ENCODE measurements at places on chromosomes 11 and 22. TPM values are rescaled to one million over a fixed set of nuclear protein-coding genes. Genes with fewer than 3 reads are reported as not detected.

GRCh38 chr11:62538470-62539237 is 8.0 kb downstream of the AHNAK start:
- H3K4me3 ChIP-seq, result no peak overlapping the region
- peak overlapping the region; percentile 67 for H3K27ac ChIP-seq

- peak overlapping the region; percentile 94 for H3K4me3 ChIP-seq
- peaks cover 69% of the 10 kb centered on the region for H3K4me1 ChIP-seq
- H3K36me3 ChIP-seq, result peaks cover 56% of the 10 kb centered on the region
These were observed 532 bp downstream of the BET1L start for GRCh38 chr11:206526-207207.

- no peak overlapping the region for H3K27ac ChIP-seq
- peak; percentile 52 for DNase-seq
- no peaks in the 10 kb centered on the region for H3K36me3 ChIP-seq
- H3K4me3 ChIP-seq, result no peak overlapping the region
These were observed 11.8 kb downstream of the TUB start for GRCh38 chr11:8092587-8093424.

GRCh38 chr11:130634961-130635473 is 186.6 kb downstream of the ADAMTS15 start:
- H3K27ac ChIP-seq, result no peak overlapping the region
- H3K27me3 ChIP-seq, result no peaks in the 10 kb centered on the region
- no peaks in the 10 kb centered on the region for H3K36me3 ChIP-seq
- H3K4me1 ChIP-seq, result no peaks in the 10 kb centered on the region
- no peak for DNase-seq

ZC3H12C gene
- total RNA-seq, result 0.18 TPM

GRCh38 chr11:57805780-57806179 is 44.2 kb downstream of the CTNND1 start:
- peaks cover 13% of the 10 kb centered on the region for H3K4me1 ChIP-seq
- H3K36me3 ChIP-seq, result peaks cover 20% of the 10 kb centered on the region
- no peak overlapping the region for H3K4me3 ChIP-seq

GRCh38 chr11:1883346-1884302 is 8.1 kb downstream of the PRR33 start:
- H3K4me3 ChIP-seq, result no peak overlapping the region
- no peaks in the 10 kb centered on the region for H3K27me3 ChIP-seq
- no peak for DNase-seq
- H3K27ac ChIP-seq, result no peak overlapping the region
- H3K4me1 ChIP-seq, result peaks cover 26% of the 10 kb centered on the region

DNA sequence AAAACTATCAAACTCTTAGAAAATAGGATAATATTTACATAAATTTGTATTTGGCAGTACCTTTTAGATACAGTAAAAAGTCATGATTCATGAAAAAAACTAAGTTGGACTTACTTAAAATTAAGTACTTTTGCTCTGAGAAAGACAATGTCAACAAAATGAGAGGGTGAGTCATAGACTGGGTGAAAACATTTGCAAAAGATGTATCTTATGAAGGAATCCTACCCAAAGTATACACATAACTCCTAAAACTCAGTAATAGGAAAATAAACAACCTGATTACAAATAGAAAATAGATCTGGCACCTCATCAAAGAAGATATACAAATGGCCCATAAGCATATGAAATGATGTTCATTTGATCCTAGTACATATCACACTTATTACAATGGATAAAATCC is 1154.6 kb downstream of the JRKL start:
- H3K4me3 ChIP-seq, result no peak overlapping the region
- no peak for DNase-seq
- no peak overlapping the region for H3K27ac ChIP-seq
- no peaks in the 10 kb centered on the region for H3K36me3 ChIP-seq
- no peaks in the 10 kb centered on the region for H3K27me3 ChIP-seq
- no peaks in the 10 kb centered on the region for H3K4me1 ChIP-seq

OR52I2 gene
- total RNA-seq, result not detected

DNA sequence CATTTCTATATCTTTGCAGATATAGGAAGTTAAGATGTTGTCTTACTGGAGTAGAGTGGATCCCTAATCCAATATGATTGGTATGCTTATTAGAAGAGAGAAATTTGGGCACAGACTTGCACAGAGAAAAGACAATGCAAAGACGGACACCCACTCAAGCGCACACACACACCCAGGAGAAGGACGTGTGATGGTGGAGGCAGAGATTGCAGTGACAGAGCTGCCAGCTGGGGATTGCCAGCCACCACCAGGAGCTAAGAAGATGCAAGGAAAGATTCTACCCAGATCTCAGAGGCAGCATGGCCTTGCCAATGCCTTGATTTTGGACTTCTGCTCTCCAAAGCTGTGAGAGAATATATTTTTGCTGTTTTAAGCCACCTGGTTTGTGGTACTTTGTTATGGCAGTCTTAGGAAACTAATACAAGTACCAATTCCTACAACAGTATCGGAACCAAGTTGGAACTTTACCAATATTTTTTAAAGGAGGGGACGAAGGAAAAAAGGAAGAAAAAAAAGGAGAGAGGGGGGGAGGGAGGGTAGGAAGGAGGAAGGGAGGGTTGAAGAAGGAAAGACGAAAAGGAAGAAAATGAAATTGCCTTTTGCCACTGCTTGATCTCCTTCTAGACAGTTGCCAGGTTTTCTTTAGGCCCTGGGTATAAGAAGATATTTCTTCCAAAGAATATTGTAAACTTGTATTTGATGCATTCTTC is 334.0 kb downstream of the BUD13 start:
- H3K36me3 ChIP-seq, result no peaks in the 10 kb centered on the region
- no peaks in the 10 kb centered on the region for H3K4me1 ChIP-seq
- no peak overlapping the region for H3K27ac ChIP-seq
- no peak for DNase-seq
